ENCODE measurements at places on chromosomes 2 and 18. TPM values are rescaled to one million over a fixed set of nuclear protein-coding genes. Genes with fewer than 3 reads are reported as not detected.

The SSB gene
- 35.1 TPM for polyA plus RNA-seq

The POMC gene
- 2.5 TPM for polyA plus RNA-seq

The VAMP5 gene
- 37.0 TPM for polyA plus RNA-seq

The CCDC74A gene
- polyA plus RNA-seq, result 32.3 TPM

The PSMG2 gene
- 121 TPM for polyA plus RNA-seq

The YPEL5 gene
- 36.9 TPM for polyA plus RNA-seq

The SCN7A gene
- polyA plus RNA-seq, result 0.08 TPM

The IL36G gene
- polyA plus RNA-seq, result not detected

The NEU4 gene
- polyA plus RNA-seq, result 4.4 TPM

The AQP4 gene
- polyA plus RNA-seq, result 35.4 TPM

The TRABD2A gene
- 0.90 TPM for polyA plus RNA-seq

The SERPINB2 gene
- polyA plus RNA-seq, result not detected

The IL1R2 gene
- polyA plus RNA-seq, result 0.31 TPM
